Sciatic nerve (tissue), 2 donors: ENCODE measurements at places on chromosomes 6 and 20.

- DNase-seq = no peak
These were observed 1375.6 kb downstream of the EPHA7 start for GRCh38 chr6:92043777-92044176.

GRCh38 chr20:24131684-24132083 is 143.1 kb upstream of the GGTLC1 start:
- no peak for DNase-seq

GRCh38 chr6:113185299-113185698 is 671.8 kb upstream of the MARCKS start:
- DNase-seq = no peak

DNA sequence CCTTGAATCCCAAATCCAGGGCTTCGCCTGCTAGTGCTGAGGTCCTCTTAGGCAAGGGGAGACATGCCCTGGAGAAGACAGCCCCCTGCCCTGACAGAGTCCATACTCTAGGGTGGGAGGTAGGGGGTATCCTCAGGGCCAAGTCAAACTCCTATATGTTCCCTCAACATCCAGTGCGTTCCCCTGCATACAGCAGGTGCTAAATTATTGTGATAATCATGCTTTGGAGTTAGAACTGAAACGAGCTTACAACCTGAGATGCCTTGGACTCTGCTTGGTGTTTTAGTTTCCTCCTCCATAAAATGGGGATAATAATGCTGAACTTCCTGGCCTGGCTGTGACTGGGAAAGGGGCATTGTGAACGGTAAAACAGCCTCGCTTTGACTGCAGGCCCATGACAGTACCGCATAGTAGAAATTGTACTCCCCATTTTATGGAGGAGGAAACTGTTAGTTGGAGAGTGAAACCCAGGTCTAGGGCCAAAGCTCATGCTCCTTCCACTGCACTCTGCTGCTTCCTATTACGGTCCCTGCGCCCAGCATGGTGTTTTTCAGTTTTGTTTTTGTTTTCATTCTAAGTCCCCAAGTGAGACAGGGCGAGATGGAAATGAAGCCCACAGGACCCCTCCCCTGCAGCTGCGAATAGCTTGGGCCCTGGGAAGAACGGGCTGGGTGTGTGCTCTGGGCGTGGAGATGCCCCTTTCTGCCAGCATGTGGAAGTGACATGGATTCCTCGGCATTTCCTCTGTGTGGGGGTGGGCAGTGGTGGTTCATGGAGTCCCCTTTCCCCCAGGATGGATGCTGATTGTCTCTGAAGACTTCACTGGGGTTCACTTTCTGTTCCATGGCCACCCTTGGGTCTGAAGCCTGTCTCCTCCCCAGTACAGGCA is 162.5 kb downstream of the VEGFA start:
- DNase-seq = peak; percentile 42

DNA sequence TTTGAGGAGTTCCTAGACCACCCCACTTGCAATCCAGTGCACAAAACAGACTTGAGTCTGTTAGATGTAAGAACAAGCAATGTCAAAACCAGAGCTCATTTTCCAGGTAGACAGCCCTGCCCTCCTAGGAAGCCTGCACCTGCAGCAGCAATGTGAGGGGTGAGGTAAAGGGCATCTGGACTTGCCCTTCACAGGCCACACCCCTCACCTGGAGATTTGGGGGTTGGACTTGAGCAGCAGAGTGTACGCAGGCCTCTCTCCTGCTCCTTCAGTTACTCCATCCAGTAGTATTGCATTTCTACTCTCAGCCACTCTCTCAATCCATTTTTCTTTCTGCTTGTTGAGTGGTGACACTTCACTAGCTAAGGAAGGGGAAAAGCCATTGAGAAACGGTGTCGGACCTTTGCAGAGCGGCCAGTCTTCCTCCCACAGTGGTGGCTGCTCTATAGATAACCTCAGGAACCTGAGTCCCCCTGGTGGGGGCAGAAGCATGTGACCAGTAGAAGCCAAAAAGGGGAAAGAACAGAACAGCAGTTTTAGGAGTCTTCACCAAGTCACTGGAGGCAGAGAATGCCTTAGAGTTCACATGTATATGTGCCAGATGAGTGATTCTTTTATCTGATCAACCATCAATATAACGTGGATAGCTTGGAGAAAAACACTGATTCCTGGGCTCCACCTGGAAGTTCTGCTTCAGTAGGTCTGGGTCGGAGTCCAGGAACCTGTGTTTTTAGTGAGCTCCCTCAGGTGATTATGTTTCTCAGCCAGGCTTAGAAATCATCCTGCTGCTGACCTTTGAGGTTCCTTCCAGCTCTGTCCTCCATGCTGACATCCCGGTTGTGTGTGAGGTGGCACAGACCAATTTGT is 28.0 kb downstream of the ARFGEF2 start:
- DNase-seq = no peak

- no peak for DNase-seq
These were observed 20.4 kb downstream of the SNPH start for GRCh38 chr20:1286267-1287024.

DNA sequence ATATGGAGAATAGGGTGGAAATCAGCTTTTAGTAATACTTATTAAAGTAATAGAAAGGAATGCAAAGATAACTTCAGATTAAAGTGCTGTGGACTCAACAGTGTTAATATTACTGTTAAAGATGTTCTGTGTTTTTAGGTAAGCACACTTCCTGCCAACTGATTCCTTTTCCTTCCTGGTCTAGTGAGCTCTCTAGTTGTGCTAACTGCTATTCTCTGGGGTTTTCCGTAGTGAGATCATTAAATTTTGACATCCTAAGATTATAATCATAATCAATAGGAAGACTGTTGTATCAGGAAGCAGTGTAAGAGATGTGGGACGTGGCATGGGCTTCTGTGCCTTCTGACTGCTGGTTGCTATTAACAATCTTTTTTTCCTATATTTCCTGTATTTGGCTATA is 1.2 kb upstream of the TMEM217 start:
- no peak for DNase-seq

- no peak for DNase-seq
These were observed 735 bp downstream of the FAM135A start for GRCh38 chr6:70413992-70414494.

DNA sequence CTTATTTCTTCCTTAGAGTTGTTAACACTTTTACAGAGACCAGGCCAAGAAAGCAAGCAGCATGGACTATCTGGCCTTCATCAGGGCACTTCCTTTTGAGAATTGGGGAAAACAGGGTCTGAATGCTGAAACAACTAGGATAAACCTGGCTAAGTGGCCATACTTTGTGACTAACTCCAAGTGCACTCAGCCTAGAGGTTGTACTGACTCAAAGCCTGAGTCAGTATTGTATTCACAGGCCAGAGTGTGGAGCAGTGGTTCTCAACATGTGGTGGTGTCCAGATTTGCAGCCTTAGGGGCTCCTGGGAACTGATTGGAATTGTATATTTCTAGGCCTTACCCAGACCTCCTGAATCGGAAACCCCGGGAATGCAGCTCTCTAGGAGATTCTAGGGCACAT is 20.1 kb downstream of the SEC23B start:
- DNase-seq = no peak

GRCh38 chr6:138815797-138816528 is 20.1 kb downstream of the ECT2L start:
- DNase-seq = no peak

GRCh38 chr6:106417572-106418147 is 57.1 kb downstream of the CRYBG1 start:
- no peak for DNase-seq

DNA sequence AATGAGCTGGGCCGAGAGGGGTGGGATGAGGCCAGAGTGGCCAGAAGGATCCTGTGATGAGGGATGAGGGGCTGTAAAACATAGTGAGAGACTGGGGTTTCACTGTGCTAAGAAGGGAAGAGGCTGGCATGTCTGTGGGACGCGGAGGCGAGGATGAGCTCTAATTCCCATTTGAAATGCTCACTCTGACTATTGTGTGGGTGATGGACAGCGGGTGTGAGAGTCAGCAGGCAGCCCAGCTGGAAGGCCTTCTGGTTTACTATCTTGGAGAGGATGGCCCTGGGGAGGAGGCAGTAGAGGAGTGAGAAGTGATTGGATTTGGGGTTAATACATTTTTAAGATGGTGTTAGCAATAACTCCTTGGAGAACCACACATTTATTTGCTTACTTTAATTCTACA is 9.5 kb upstream of the MICA start:
- no peak for DNase-seq

- no peak for DNase-seq
These were observed 42.1 kb downstream of the SMAP1 start for GRCh38 chr6:70709826-70710225.

GRCh38 chr6:84448331-84448730 is 220.9 kb upstream of the CEP162 start:
- DNase-seq = no peak

DNA sequence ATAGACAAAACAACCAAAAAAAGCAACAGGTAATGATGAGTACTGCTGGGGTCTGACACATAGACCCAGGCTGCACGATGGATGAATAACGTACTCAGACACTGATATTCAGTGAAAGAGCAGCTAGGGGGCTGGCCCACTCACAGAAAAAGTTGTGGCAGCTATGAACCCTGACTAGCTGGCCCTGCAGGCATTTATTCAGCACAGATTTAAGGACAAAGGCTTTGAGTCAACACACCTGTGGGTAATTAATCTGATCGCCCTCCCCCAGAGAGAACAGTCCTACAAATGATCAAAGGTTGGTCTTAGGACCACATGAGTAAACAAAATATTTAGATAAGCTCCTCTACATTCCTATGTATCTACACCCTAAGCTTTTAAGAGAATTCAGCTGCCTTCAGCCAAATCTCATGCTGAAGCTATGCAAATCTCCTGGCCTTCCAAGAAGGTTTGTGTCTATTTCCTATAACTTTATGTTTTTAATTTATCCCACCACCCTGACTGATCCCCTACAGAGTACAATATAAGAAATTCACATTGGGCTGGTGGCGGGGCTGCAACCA is 81.7 kb upstream of the NXT1 start:
- DNase-seq = no peak

- no peak for DNase-seq
These were observed 95.5 kb downstream of the NCR2 start for GRCh38 chr6:41430875-41431274.

DNA sequence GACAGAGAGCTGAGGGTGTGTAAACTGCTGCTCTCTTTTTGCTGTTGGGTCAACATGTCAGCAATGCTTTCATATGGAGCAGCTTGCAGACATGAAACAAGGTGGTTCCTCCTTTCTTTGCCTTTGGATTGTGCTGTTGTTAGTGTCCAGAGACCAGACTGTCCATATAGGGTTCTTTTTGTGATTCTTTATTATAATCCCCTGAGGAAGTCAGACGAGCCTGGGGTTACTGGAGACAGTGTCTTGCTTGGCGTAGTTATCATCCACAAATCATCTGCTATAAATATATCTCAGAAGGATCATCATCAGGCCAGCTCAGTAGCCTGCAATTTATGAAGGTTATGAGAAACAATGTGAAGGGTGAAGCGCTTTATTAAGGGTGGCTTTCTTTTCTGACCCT is 2.3 kb upstream of the ADGRB3 start:
- DNase-seq = no peak

GRCh38 chr6:25995507-25995906 is 32.9 kb downstream of the TRIM38 start:
- no peak for DNase-seq

DNA sequence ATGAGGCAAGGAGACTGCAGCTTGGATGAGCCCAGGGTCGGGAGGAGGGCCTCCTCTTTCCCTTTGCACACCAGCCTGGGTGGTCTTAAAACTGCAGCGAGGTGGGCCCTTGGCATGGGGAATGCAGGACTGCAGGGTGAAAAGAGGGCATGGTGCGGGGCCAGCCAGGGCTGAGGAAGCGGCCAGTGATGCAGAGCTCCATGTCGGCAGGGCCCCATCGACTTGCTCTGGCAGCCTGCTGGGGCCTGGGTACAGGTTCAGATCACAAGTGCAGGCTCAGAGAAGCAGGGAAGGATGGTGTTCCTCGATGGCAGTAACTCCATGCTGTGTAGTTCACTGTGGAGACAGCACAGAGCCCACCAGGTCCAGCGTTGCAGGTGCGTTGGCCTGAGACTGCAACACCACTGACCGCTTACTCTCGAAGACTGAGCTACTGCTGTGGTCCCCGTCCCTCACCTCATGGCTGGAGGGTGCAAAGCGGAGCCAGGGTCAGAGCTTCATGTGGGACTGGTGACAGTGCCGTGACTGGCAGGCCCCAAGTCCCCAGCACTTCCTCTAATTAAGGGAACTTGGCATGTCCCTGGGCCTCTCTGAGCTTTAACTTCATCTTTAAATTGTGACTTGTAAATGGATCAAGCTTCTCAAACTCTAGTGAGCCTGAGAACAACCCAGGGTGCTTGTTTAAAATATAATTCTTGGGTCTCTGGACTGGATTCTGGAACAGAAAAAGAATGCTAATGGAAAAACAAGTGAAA is 223.2 kb downstream of the SYNDIG1 start:
- DNase-seq = peak; percentile 32

GRCh38 chr6:149566410-149567193 is 427 bp downstream of the GINM1 start:
- DNase-seq = peak; percentile 78

GRCh38 chr6:139361211-139361610 is 13.2 kb downstream of the CITED2 start:
- DNase-seq = no peak

- DNase-seq = no peak
These were observed 24.5 kb downstream of the FAM110A start for GRCh38 chr20:858011-858410.

DNA sequence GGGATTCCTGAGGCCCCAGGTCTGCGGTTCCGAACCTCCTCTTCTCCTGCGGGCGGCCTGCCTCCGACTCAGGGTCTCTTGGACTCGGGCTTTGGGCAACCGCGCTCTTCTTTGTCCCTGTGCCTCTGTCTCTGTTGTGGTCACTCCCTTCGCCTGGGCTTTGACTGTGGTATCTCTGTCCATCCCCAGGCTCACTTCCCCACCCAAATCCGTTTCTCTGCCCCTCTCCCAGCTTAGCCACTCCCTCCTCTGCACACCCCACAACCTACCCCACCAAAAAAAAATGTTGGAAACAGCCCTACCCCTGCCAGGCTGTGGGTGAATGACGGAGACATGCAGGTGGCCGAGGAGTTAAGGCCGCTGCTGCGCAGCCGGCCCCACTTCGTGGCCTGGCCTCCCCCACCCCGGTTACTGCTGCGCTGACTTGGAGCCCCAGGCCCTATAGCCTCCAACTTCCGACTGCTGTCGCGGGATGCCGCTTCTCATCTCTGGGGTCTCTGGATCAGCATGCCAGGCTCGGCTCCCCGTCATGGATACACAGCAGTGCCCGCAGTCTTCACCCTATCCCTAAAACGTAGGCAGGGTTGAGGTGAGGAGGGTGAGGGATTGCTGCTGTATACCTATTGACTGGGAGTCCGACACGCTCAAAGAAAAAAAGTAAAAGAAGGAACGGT is 2.7 kb upstream of the MAFB start:
- DNase-seq = no peak

GRCh38 chr6:48713612-48714011 is 602.6 kb upstream of the PTCHD4 start:
- DNase-seq = no peak

- no peak for DNase-seq
These were observed 9.0 kb downstream of the THEMIS start for GRCh38 chr6:127891731-127892326.
